ENCODE measurements at places on chromosomes 2 and 18. TPM values are rescaled to one million over a fixed set of nuclear protein-coding genes. Genes with fewer than 3 reads are reported as not detected.

The RAX gene
- total RNA-seq = not detected

The TMEM178A gene
- 0.92 TPM for total RNA-seq

The GALNT14 gene
- 2.3 TPM for total RNA-seq

The MC2R gene
- not detected for total RNA-seq

The ALLC gene
- not detected for total RNA-seq

The C2orf66 gene
- total RNA-seq = 0.28 TPM

The MYO5B gene
- total RNA-seq = not detected

The TTN gene
- 1.0 TPM for total RNA-seq

Data from smooth muscle cell of the umbilical artery (primary cell).